T-cell (primary cell): ENCODE measurements at places on chromosomes 7 and 10. TPM values are rescaled to one million over a fixed set of nuclear protein-coding genes. Genes with fewer than 3 reads are reported as not detected.

DNA sequence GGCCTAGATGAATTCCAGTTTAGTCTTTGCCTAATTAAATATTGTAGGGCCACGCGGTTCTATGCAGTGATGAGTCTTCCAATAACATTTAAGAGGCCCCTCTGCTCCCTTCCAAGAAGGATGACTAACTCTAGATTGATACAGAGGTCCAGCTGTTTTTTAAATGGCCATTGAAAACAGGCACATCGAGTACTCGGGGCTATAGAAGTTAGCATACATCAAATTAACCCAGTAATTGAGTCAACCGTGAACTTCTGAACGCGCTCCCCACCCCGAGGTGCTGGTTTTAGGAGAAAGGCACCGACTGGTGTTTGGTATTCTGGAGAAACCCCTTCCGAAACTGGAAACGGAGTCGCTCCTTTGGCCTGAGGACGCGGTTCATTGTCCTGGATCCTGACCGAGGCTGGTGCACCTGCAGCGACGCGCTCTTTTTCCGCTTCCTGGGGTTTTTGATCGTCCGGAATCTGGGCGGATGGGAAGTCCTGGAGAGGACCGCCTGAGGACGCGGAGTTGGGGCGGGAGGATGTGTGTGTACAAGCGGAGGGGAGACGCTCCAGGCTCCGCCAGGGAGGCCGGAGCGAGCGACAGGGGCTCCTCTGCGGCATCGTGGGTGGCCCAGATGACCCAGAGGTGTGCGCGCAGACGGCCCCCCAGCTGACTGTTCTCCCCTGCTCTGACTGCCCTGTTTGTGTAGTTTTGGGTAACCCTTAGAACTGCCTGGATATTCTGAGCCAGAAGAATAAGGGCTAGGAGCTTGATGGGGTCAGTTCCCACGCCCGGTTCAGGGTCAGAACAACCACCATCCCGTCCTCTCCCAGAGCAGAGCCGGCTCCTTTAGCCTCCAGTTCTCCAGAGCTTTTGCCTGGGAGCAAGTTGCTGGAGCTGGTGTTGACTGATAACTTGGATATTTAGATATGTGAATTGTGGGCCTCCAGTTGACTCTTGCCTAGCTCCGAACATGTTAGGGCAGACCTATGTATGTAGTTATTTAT is 711 bp downstream of the FAM221A start:
- DNase-seq, result peak; percentile 29

MYO3A gene
- 0.16 TPM for total RNA-seq

AZGP1 gene
- 1.3 TPM for total RNA-seq

GPR15LG gene
- not detected for total RNA-seq

AS3MT gene
- 0.50 TPM for total RNA-seq

- DNase-seq, result no peak
These were observed 2.3 kb upstream of the SLC29A3 start for GRCh38 chr10:71316786-71317160.

GRCh38 chr7:5283421-5284303 is 919 bp downstream of the SLC29A4 start:
- no peak for DNase-seq

PILRA gene
- 16.5 TPM for total RNA-seq

DNA sequence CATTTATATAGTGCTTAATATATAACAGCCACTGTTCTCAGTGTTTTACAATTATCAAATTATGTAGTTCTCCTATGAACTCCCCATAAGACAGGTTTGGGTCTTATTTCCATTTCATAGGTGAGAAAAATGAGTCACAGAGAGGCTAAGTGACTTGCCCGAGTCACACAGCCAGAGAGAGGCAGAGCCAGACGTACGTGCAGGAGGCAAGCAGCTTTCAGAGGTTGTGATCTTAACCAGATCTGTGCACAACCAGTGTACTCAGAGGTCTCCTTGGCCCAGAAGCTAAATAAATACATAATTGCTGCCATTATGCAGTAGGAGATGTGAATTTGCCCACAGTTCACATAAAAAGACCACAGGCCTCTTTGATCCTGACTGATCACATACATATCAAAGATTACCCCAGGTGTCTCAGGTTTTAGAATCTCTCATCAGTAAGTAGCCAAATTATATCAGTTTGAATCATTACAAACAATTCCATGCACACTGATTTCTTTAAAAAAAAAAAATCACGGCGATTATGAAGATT is 304.7 kb upstream of the AOAH start:
- DNase-seq, result no peak

ARMC3 gene
- not detected for total RNA-seq

C10orf53 gene
- total RNA-seq, result not detected

DNA sequence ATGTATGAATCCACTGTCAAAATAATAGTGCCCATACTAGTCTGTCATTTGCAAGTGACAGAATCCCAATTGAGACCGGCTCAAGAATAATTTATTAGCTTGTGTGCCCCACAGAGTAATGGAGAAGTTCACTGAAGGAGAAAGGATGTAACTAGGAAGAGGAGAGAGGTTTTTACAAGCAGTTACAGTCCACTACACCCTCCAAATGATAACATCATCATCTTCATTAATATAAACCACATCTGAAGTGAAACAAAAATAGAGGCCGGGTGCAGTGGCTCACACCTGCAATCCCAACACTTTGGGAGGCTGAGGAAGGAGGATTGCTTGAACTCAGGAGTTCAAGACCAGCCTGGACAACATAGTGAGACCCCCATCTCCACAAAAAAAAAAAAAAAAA is 226.8 kb downstream of the SKIDA1 start:
- no peak for DNase-seq

SH2D4B gene
- total RNA-seq, result 0.12 TPM

DNA sequence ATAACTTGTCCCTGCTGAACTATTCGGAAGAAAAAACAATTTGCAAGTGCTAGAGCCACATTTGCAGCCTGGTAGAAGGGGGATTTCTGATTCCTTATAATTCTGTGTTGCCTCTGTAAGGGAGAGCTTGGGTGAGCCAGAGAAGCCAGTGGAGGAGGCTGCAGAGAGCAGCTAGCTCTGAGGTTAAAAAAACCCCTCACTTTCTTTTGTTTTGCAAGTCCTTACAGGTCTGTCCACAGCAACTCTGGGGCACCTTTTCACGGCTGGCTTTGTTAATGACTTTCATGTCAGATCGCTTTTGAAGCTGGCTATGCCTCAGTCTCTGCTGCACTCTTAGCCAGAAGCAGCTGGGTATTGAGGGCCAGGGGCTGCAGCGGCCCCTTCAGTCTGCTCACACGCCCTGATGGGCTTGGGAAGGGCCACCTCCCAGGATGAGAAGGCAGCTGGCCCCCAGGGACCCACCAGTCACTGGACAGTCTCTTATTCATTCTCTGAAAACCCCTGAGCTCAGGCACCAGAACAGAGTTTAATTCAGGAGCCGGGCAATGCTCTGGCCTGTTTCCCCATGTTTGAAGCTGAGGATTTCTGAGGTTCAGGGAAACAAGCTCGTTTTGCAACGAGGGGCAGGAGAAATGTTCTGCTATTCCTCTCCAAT is 30.9 kb downstream of the TRIM8 start:
- DNase-seq, result no peak

DNA sequence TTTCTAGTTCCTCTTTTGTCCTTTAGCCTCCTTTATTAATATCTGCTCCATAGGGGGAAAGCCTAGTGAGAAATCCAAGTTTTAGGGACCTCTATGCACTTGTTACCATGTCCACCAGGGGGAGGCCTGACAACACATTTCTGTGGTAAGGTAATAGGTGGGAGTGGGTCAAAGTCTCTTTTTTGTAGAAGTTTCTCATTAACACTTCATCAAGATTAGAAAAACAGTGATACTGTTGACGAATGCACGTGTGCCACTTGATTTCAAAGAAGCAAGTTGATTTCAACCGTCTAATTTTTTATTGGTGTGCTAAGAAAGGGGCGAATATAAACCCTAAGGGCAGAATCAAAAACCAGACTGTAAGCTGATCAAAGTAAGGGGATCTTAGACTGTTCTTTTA is 30.6 kb downstream of the CISD1 start:
- peak; percentile 80 for DNase-seq

PIP gene
- total RNA-seq, result not detected

GRCh38 chr10:6382081-6382480 is 179.3 kb downstream of the PFKFB3 start:
- peak; percentile 17 for DNase-seq

FFAR4 gene
- not detected for total RNA-seq

DNA sequence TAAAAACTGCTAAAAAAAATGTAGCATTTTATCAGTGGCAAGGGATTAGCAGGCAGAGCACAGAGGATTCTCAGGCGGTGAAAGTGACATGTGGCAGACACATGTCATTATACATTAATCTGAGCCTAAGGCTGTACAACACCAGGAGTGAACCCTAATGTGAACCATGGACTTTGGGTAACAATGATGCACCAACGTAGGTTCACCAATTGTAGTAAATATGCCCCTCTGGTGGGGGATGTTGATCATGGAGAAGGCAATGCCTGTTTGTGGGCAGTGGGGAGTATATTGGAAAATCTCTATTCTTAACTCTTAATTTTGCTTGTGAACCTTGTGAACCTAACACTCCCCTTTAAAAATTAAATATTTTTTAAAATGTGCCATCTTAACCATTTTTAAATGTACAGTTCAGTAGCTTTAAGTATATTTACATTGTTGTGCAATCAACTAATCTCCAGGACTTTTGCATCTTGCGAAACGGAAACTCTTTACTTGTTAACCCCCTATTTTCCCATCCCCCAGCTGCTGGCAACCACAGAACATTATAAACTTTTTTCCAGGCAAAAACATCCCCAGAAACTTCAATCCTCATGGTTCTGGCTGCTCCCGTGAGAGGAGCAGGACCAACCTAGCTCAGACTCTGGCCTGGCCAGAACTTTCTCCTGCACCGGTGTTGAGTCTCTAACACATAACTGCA is 29.9 kb downstream of the LRRC20 start:
- no peak for DNase-seq

MAT1A gene
- 0.28 TPM for total RNA-seq

DNA sequence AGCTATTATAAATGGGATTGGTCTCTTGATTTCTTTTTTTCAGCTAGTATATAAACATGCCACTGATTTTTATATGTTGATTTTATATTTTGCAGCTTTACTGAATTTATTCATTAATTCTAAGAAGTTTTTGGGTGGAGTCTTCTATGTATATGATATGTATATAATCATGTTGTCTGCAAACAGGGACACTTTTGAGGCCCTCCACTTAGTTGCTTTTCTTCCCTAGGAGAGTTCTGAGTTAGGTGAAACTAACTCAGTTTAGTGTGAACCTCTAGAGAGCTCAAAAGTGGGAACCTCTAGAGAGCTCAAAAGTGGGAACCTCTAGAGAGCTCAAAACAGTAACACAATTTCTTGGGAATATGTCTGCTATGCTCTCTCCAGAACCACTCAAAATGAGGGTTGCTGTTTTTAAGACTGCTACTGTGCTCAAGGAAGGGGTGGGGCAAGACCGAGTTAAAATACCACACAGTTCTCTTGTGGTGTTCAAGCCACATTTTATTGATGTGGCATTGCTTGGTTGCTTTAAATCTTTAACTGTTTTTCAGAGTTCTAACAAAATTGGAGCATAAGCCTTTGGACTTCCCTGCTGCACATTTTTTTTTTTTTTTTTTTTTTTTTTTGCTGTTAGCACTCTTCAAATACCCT is 13.2 kb downstream of the CCDC7 start:
- DNase-seq, result peak; percentile 51

KCNMA1 gene
- 0.60 TPM for total RNA-seq

DNA sequence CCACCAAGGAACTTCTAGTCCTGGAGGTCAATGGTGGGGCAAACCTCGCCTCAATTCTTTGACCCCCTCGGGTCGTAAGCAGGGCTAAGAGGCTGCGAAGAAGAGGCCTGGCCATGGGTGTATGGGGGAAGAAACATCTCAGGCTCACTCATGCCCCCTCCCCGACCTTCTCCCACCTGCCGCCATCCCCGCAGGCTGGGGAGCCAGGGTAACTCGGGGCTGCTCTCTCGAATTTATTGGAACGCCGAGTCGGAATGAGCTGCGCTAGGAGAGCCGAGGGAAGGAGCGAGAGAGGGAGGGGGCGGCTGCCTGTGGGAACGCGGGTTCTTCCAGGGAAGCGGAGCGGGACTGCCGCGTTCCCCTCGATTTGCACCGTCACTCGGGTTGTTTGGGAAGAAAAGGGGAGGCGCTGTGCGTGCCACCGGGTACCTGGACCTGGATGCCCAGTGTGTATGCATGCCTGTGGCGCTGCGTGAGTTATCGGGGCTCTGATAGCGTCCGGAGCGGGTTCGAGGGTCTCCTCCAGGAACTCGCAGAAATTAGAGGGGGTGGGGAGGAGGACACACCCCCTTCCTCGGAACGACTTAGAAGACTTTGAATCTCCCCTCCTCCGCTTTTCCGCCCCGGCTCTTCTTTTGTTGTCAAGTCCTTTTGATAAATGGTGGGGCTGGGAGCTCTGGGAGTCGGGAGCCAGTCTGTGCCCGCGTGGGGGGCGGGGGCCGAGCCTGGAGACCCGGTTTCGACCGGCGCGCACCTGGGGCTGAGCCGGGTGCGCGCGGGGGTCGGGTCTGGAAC is 1.8 kb upstream of the ZNF503 start:
- no peak for DNase-seq

GRCh38 chr10:108358912-108359311 is 1194.4 kb upstream of the SORCS1 start:
- DNase-seq, result no peak
